ENCODE measurements at places on chromosomes 1 and 21. TPM values are rescaled to one million over a fixed set of nuclear protein-coding genes. Genes with fewer than 3 reads are reported as not detected.

Gene CHIA
- total RNA-seq, result 0.25 TPM

Gene PDE9A
- 4.2 TPM for total RNA-seq

Gene S100A7A
- total RNA-seq, result not detected

Gene ARL8A
- 63.2 TPM for total RNA-seq

Gene CKS1B
- 308 TPM for total RNA-seq

Gene RYR2
- total RNA-seq, result not detected

Gene ODF2L
- total RNA-seq, result 29.7 TPM

Gene LCE3D
- total RNA-seq, result not detected

Gene RPS6KA1
- 154 TPM for total RNA-seq

Gene BSND
- total RNA-seq, result not detected

Gene CDC14A
- total RNA-seq, result 16.0 TPM

Gene OR14C36
- not detected for total RNA-seq

Gene AGMAT
- total RNA-seq, result 16.6 TPM

Gene FCRL6
- total RNA-seq, result not detected

Gene FAAH
- total RNA-seq, result 5.5 TPM

Gene CD53
- 329 TPM for total RNA-seq

Gene RGS13
- total RNA-seq, result not detected

Gene ALX3
- total RNA-seq, result not detected

Gene VSIG8
- total RNA-seq, result not detected

Gene APP
- 38.5 TPM for total RNA-seq

Gene CNKSR1
- 3.5 TPM for total RNA-seq

Gene FAM72C
- total RNA-seq, result 17.1 TPM

Gene GJA8
- total RNA-seq, result not detected

All from activated naive CD4-positive, alpha-beta T cell treated with anti-CD3 and anti-CD28 coated beads, Interleukin-2, amount 50 U/mL, for 72 hours (primary cell).